H4 (cell line): ENCODE measurements at places on chromosomes 5 and 9. TPM values are rescaled to one million over a fixed set of nuclear protein-coding genes. Genes with fewer than 3 reads are reported as not detected.

DNA sequence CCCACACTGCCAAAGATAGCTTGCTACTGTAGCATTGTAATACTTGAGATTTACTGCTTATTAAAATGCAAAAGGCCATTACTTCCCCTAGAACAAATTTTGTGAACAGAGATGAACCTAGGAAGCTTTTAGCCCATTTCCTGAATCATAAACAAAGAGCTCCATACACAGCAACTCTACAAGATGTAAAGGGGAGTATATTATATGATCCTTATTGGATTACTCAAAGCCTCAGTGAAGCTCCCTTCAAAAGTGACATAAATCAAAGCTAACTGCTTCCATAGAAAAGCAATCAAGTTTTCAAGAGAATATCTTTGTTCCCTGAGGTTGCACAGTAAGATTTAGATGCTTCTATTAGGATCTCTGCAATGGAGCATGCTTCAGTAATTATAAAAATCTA, 629.8 kb downstream of the EFNA5 start:
- no peak for DNase-seq

DNA sequence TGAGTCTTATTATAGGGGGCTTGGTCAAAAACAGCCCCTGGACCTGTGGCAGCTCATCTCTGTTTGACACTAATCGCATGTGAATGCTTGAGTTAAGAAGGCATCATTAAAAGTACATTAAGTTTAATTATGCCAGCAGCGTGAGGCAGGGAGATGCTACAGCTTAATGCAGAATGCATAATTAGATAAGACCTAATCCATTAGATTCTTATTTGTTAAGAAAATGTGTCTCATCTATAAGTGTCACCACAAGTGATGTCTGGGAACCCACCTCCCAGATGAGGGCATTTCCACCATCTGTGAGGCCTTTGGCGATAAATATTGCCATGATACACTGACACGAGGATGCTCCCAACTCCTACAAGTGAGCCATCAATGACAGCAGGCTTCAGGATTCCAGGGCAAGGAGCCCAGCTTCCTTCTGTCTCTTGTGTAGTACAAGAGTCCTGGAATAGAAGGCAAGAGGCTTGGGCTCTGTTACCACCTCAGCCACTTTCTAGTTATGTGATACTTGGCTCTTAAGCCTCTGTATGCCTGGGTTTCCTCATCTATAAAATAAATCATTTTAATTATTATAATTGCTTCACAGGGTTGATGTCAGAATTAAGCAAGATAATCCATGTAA, 202.7 kb downstream of the FAM114A2 start:
- no peak for DNase-seq

- no peak for DNase-seq
Observed at GRCh38 chr5:109884676-109885075, 194.9 kb downstream of the MAN2A1 start.

- DNase-seq, result peak; percentile 86
Observed at GRCh38 chr9:96420468-96421219, 2.5 kb upstream of the ZNF367 start.

- no peak for DNase-seq
Observed at GRCh38 chr9:127878652-127879390, 1.3 kb upstream of the AK1 start.

GRCh38 chr9:19387317-19387716, 7.3 kb upstream of the RPS6 start:
- no peak for DNase-seq

DNA sequence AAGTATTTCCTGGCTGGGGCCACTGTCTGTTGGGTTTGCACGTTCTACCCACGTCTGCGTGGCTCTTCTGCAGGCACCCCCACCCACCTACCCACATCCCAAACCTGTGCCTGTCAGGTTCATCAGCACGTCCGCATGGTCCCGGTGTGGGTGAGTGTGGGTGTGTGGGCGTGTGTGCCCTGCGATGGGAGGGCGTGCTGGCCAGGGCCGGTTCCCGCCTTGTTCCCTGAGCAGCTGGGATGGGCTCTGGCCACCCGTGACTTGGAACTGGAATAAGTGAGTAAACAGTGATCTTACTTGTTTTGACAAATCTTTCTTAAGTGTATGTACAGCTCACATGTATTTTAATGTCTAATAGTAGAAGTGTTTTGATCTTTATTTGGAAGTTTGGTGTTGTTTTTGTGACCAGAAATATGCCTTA, 20.4 kb downstream of the ERGIC1 start:
- DNase-seq, result no peak

- DNase-seq, result no peak
Observed at GRCh38 chr9:9913276-9913832, 699.4 kb downstream of the PTPRD start.

DNA sequence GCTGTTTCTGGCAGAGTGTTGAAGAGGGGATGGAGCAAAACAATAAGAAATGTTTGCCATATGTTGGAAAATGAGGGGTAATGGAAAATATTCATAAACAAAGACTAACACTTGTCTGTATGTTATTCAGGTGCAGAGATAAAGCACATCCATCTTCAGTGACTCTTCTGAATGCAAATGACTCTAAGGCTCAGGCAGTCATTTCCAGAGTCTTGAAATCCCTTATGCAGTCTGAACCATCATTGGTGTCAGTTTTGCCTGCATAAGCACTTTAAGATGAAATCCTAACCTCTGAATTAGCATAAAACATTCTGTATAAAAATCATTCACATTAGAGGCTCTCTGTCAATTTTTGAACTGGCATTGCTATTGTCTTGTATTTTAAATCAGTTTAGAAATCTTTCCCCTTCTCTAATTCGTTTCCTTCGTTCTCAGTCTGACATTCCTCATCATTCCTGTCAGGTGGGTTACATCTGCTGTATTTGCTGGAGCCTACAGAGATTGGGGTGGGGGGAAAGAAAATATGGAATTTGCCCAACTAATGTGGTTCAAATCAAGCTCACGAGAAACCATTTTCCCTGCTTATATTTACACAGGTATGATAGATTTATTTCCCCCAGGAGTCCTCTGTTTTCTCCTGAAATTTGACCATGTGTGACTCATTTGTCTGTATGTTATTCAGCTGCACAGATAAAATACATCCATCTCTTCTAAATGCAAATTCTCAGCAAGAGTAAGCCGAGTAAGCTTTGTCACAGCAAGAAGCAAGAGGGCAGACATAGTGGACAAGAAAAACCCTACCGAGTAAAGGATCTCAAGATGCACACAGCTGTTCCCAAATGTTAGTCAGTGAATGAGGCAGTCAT, 31.6 kb downstream of the ENC1 start:
- DNase-seq, result no peak

DNA sequence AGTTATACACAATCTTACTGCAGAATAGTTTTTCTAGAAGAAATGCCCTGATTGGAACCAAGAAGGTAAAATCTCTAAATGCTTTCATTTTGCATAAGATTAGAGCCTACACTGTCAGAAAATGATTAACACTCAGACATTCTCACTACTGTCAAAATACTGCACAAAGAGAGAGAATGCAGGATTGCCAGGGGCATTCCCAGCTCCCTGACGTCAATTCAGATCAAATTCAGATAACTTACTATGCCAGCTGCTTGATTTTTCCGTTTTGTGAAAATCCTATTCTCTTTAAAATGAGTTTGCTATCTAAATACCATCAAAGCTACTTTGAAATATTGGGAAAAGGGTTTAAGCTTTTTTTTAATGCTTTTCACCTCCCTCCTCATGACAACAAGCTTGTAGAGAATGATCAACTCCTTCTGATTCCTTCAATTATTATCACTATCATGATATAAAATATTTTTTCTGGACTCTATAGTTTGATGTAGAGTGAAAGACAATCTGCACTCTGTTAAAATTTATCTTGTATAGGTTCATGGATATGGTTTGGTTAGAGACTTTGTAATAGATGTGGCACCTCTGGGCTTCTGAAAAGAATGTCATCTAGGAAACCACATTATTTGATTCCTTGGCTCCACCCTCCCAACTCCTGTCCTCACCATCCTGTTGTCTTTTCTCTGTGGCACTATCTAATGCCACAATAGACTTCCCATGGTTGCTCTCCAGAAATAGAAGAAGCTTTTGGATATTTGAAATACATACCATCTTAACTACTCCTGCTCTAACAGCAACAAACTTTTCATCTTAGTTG, 407.7 kb downstream of the PDE4D start:
- DNase-seq, result no peak

DNA sequence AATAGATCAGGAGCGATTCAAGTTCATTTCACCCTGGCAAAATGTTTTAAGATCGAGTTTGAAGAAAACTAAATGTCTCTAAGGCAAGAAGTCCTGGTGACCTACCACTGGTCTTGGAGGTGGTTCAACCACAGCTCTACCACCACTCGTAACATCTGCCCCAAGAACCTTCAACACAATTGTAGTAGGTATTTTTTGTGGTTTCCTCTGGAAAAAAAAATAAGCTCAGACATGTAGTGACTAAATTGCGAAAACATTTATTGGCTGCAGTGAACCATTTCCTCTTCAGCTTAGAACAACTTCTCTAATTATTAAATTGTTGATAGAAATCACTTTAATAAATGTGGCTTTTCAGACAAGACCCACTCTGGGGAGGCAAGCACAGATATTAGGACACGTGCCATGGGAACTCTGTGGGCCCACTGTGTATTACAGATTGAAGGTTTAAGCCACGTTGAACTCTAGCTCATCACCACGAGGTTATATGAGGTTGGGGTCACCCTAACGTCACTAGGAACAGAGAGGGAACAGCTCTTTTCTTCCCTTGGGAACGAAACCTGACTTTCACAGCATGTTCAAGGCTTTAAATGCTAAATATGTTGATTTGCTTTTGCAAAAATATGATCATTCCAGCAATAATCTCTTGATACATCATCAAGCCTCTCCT, 142.9 kb downstream of the HSD17B3 start:
- DNase-seq, result no peak

DNA sequence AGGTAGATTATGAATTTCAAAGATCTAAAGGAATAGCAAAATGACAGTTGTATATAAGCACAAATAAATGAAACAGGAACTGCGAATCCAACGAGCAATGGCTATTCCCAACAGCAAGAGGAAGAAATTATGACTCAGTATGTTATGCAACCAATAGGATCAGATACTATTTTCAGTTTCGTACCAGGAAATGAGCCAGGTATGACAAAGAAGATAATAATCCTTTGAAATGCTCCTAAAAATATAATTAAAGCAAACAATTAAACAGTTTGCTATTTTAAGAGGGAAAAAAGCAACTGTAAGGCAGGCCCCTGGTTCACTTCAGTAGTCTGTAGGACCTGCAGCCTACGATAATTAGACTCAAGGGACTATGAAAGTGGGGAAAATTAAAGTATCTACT, 58.9 kb downstream of the AUH start:
- DNase-seq, result peak; percentile 72

GRCh38 chr5:53430618-53431252, 49.7 kb upstream of the FST start:
- peak; percentile 57 for DNase-seq

DNA sequence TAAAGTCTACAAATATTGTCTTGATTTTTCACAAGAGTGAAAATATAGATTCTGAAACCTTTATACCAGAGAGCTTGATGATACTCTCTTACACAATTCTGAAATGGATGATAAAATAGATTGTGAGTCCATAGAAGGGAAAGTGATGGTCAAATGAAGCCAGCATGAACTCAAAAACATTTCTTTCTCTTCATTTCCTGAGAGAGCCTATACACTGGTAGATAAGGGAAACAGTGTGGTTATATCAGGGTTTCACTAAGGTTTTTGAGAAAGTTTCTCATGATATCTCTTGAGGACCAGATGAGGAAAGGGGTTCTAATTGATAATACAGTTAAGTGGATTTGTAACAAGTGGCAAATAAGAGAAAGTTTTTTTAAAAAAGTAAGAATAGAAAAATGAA, 254.1 kb downstream of the PJA2 start:
- DNase-seq, result no peak

GRCh38 chr9:108272349-108272899, 583.4 kb downstream of the ACTL7B start:
- peak; percentile 61 for DNase-seq

DNA sequence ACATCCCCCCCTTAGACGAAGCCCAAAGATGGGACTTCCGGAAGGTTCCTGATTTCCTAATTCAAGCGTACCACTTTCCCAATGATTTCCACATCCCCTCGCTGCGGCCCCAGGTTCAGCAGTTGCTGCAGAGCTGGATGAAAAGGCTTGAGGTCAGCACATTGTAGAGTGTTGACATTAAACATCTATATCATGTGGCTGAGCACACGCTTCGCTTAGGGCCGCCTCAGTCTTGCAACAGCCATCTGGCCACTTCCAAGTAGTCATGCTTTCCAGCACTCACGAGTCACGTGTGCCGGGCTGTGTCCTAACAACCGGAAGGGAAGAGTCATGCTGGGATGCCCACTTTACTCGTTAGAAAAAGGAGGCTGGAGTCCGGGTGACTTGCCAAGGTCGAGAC, 340.6 kb upstream of the IRX4 start:
- peak; percentile 61 for DNase-seq

- DNase-seq, result peak; percentile 92
Observed at GRCh38 chr5:73796164-73797131, 170.5 kb downstream of the ARHGEF28 start.

DNA sequence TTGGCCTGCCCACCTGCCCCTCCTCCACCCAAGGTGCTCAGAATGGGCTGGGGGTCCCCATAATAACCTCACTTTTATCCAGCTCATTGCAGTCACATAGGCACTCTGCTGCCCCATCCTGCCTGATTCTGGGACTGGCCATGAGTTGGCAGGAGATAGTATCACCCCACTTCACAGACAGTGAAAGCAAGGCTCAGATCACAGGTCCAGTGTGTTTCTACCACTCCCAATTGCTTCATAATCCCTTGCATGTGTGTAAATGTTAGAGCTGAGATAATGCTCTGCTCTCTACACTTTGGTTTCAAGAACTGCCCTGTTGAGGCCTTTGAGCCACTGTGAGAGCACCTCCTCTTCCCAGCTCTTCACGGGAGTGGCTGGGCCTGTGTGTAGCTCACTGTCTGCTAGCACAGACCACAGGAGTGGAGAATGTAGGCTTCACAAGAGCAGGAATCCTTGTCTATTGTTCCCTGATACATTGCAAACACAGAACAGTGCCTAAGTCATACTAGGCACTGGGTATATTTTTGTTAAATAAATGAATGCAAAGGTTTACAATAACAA, 8.4 kb downstream of the PCYOX1L start:
- no peak for DNase-seq

DNA sequence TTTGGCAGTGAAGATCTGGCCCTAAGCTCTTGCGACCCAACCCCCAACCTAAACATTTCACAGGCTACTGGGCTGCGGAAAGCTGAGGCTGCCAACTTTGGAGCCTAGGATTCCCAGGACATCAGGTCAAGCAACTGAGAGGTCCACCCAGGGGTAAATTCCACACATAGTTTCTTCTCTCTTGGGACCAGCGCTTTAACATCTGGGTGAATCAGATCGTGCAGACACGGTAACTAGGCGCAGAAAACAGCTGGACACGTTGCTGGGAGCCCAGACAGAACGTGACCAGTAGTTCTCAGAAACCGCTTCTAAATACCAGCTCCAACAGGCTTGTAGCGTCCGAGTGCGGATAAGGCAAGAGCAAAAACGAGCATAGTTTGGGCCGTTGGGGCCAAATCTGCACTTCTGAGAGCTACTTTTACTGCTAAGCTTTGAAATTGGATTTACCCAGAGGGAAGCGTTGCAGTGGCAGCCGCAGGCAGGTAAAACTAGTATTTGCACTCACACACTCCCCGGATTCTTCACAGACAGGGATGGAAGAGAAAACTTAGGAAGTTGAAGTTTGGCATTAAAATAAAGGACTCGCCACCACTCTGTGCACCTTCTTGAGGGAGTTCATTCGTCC, 11.8 kb downstream of the ITGA1 start:
- peak; percentile 33 for DNase-seq

- DNase-seq, result peak; percentile 82
Observed at GRCh38 chr5:57442080-57442839, 40.4 kb downstream of the ACTBL2 start.

PLCXD3 gene
- total RNA-seq, result 0.02 and 0.06 TPM in 2 replicates

CCDC192 gene
- not detected in 2 replicates for total RNA-seq

ZNF454 gene
- total RNA-seq, result 0.72 TPM in 1 of 2 replicates, not detected in the other

CARD6 gene
- total RNA-seq, result 7.2 and 8.3 TPM in 2 replicates
